ENCODE measurements at places on chromosomes 13 and 19. TPM values are rescaled to one million over a fixed set of nuclear protein-coding genes. Genes with fewer than 3 reads are reported as not detected.

DNA sequence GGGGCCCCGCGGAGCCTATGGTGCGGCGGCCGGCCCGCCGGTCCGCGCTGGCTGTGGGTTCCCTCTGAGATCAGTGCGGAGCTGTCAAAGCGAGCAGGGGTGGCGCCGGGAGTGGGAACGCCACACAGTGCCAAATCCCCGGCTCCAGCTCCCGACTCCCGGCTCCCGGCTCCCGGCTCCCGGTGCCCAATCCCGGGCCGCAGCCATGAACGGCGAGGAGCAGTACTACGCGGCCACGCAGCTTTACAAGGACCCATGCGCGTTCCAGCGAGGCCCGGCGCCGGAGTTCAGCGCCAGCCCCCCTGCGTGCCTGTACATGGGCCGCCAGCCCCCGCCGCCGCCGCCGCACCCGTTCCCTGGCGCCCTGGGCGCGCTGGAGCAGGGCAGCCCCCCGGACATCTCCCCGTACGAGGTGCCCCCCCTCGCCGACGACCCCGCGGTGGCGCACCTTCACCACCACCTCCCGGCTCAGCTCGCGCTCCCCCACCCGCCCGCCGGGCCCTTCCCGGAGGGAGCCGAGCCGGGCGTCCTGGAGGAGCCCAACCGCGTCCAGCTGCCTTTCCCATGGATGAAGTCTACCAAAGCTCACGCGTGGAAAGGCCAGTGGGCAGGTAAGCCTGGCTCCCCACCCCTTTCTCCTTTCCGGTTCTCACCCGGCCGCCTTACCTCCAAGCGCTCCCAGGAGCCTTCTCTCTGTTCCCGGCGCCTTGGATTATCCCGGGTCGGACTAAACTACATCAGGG, at the start of gene PDX1:
Gene PDX1, plus strand, starts transcription at position 67 of the 743 bp plus-strand sequence. Its CDS starts 139 bp downstream, at position 206.
- DNase-seq, result peak; percentile 77

- no peak for DNase-seq
Observed at GRCh38 chr13:51761643-51762350, 42.2 kb downstream of the DHRS12 start.

DNA sequence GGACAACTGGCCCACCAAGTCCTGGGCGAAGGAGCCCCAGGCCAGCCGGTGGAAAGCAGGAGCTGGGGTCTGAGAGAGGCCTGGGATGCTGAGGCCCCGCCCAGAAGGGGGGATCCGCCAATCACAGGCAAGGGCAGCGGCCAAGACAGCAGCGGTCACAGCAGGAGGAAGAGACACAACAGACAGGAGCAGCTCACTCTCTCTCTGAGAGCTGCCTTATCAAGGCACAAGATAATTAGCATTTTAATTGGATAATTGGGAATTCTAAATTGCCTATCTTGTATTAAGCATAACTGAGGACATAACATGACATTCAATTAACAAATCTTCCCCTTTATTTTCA, 46.2 kb downstream of the CEBPG start:
- DNase-seq, result peak; percentile 81

- DNase-seq, result no peak
Observed at GRCh38 chr19:10364644-10365043, 15.7 kb downstream of the TYK2 start.

DNA sequence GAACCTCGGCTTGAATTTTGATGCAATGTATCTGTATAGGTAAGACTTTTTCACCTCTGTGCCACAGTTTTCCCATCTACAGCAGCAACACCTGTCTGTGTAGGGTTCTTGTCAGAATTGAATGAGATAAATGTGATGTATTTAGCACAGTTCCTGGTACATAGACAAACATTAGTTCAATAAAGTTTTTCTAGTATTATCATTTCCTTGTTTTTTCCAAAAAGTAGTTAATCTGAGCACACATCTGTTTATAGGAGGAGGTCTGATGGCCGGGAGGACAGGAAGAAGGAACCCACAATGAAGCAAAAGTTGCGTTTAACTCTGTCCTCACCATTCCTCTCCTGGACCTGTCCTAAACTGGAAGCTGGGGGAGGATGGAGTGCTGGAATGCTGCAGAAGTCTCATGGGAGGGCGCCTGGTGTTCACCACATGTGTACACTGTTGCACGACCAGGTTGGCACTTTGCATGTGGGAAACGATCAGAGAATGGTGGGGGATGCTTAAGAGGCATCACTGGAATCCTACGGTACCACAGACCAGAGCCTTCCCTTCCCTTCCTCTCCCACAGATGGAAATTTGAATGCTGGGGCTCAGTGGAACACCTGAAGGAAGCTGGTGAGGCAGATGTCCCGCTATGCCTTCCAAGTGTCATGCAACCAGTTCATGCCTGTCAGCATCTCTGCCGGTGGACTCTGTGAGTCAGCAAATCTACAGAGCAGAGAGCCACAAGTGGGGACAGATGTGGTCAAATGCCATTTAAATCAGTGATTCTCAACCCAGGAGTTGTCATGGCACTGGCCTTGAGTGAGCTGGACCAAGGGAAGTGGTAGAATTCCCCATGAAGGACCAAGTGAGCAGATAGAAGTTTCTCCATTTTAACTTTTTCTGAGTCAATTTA, 315.6 kb downstream of the DLEU7 start:
- DNase-seq, result no peak

GRCh38 chr19:6737873-6738786, 750 bp upstream of the GPR108 start:
- peak; percentile 68 for DNase-seq

Gene KMT2B
- 66.6 TPM for total RNA-seq

Gene SMIM24
- total RNA-seq, result 2.8 TPM

Measured in WTC11 (cell line).